NCI-H187 treated with DMSO at 0.1 percent for 48 hours (cell line): ENCODE measurements at places on chromosomes 16 and 17.

DNA sequence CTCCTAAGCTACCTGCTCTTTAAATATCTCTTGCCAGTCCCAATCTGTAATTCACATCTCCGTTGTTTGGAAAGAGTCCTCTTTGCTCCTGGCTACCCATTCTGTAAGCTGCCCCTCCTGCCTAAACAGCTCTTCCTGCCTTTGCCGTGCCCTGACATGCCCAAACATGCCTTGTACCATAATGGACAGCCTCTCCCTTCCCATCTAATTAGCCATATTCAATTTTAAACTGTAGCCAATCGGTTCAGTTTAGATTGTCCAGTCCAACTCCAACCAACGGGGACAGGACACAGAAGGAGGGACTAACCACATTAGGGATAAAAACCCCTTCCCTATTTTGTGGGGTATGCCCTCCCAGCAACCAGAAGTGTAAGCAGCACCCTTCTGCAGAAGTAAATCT, 30.6 kb upstream of the CLEC3A start:
- peak; percentile 9 for DNase-seq

DNA sequence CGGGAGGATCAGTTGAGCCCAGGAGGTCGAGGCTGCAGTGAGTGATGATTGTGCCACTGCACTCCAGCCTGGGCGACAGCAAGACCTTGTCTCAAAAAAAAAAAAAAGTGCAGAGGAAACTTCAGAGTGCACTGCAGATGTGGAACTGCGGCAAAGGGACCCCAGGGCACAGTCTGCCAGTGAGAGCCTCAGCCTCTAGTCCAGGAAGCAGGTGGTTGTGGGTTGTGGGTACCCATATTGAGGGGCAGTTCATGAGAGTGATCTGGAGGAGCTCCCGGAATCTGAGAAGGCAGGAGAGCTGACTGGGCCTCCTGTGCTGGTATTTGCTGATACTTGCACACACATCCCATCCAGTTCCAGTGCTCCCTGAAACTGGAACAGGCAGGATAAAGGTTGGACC, 13.1 kb downstream of the FOXN1 start:
- DNase-seq: no peak

GRCh38 chr16:83247767-83248372, 559.9 kb upstream of the HSBP1 start:
- DNase-seq: no peak

- no peak for DNase-seq
These were observed 20.5 kb downstream of the TMEM100 start for GRCh38 chr17:55702150-55702549.

DNA sequence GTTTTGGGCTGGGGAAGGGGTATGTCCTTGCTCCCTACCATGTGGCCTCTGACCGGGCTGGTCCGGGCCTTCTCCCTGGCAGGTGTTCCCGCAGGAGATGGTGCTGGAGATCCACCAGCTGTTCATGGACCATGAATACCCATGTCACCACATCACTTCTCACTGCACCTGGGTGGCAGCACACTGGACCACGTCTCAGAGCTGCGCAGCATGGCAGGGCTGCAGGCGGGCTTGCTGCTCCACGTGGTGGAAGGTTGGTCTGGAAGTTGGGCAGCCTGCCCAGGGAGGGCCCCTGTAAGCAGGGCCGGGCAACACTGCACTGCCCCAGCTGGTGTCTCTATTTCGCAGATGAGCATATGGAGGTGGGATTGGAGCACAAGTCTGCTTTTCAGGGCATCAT, 169.5 kb upstream of the ZNF267 start:
- no peak for DNase-seq

DNA sequence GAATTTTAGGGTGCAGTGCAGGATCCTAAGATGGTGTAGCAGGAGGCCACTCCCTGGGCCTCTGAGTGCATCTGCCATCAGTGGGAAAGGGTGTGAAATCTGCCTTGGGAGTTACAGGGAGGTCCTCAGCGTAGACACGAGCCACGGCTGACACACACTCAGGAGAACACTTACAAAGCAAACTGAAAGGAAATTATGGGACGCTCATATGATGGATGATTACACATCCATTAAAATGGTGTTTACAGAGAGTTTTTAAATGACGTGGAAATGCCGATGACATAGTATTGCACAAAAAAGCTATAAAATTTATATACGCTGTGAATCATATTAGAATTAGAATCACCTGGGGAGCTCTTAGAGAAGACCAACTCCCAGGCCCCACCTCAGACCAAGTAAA, 175.2 kb downstream of the CCDC182 start:
- DNase-seq: peak; percentile 74

DNA sequence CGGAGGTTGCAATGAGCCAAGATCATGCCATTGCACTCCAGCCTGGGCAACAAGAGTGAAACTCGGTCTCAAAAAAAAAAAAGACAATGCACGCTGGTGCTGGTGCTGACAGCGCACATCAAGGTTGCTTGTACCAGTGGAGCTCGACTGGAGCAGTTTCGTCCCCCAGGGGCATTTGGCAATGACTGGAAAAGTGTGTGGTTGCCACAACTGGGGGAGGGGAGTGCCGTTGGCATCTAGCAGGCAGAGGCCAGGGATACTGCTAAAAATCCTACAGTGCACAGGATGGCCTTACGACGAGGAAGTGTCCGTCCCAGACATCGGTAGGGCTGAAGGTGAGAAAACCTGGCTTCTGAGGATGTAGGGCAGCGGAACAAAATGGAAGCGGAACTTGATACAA, 2.4 kb downstream of the MEAK7 start:
- no peak for DNase-seq

DNA sequence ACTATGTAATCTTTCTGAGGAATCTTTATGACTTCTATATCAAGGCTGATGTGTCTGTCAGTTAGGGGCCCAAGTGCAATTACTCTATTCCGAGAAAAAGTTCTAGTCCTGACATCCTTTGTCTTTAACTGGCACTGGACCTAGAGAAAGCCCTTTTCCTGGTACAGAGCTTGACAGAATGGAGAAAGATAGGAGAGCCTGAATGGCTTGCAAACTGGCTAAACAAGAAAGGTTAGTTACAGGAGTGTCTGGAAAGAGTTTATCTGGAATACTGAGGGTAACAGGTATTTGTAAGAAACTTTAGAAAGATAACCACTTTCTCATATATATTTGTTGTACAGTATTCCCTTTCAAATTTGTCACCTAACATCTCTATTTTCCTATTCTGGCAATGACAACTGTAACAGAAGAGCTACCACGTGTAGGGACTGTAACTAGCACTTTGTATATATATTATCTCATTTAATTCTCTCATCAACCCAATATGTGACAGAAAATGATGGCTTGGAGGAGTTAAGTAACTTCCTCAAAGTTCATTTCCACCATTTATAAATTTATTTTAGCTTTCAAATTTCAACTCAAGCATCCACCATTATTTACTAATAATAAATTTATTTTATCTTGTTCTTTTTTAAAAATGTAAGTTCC, 97.4 kb upstream of the C17orf78 start:
- no peak for DNase-seq

- DNase-seq: peak; percentile 14
These were observed 11.4 kb upstream of the KREMEN2 start for GRCh38 chr16:2952679-2953078.

- DNase-seq: no peak
These were observed 67.9 kb downstream of the N4BP1 start for GRCh38 chr16:48542020-48542473.

DNA sequence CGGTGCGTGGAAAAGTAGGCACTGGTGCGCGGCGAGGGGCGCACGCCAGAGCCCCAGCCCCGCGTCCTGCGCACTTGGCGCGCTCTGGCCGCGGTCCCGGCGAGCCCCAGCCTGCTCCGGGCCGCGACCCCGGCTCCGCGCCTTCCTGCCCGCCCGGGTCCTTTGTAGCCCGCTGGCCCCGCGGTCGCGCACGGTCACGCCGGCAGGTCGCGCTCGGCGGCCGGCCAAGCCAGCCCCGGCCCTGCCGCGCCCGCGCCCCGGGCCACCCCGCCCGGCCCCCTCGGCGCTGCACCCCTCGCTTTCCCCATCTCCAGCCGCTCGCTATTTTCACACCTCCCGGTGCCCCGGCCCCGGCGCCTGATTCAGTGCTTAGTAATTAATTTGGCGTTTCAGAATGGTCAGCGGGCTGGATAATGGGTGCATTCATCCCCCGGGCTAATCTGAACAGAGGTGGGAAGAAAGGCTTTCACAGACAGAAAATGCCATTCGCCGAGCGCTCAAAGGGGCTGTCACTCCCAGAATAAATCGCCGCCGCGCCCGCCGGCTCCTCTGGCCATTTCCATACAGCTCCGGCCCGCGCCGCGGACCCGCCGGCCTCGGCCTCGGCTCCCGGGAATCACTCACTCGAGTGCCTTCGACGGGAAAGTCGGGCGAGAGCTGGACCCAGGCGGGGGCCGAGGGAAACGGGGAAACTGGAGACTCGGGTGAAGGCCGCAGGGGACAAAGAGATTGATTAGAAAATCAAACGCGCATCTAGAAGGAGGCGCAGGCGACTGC, 17.8 kb upstream of the NTN1 start:
- DNase-seq: no peak

- DNase-seq: no peak
These were observed 163.2 kb downstream of the SPECC1 start for GRCh38 chr17:20172376-20172775.

DNA sequence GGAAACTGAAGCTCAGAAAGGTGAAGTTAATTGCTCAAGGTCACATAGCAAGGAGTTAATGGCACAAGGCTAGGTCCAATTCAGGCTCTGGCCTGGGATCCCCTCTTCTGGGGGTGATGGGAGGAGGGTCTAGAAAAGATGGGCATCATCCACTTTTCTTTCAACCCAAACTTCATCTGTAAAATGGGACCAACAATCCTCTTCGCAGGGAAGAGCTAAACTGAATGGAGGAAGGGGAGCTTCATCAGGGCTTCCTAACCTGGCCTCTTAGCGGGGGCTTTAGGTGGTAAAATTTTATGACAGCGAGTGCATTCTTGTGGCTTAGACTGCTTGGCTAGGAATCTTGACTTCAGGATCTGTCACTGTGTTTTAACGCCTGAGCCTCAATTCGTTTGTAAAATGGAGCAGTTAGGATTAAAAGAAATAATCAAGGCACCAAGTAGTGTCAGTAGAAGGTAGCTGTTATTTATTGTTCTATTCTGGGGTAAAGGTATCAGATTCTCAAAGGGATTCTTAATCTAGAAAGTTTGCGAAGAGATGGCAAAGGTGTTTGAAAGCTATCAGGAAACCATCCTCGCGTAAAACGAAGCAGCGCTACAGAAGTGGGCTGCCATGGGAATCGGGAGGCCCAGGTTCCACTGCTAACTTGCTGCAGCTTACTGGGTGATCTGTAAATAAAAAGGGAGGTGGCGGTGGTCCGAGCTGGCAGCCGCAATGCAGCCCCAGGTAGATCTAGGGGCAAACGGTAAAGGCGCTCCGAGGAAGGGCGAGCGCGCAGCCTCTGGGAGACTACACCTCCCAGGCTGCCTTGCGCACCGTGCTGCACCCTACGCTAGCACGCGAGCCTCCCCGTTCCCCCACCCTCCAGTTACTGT, 1.5 kb upstream of the SRCAP start:
- no peak for DNase-seq

DNA sequence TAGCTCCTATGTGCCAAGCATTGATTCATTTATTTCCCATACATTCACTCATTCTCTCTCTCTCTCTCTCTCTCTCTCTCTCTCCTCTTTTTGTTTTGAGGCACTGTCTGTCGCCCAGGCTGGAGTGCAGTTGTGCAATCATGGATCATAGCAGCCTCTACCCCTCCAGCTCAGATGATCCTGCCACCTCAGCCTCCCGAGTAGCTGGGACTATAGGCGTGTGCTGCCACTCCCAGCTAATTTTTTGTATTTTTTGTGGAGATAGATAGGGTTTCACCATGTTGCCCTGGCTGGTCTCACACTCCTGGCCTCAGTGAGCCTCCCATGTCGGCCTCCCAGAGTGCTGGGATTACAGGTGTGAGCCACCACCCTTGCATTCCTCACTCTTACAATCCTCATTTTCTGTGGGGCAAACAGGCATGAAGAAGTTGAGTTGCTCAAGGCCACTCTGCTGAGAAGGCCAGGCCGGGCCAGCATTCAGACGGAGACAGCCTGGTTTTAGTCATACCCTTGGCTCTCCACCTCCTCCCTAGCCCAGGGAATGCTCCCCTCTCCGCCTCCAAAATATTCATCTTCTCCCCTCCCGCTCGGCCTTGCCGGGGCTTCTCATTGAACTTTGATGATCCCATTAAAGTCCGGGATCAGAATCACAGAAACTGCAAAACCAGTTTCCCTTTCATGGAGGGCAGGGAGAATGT, 765 bp upstream of the PRM2 start:
- DNase-seq: no peak

- no peak for DNase-seq
These were observed 4.1 kb upstream of the PITPNA start for GRCh38 chr17:1566505-1567199.

DNA sequence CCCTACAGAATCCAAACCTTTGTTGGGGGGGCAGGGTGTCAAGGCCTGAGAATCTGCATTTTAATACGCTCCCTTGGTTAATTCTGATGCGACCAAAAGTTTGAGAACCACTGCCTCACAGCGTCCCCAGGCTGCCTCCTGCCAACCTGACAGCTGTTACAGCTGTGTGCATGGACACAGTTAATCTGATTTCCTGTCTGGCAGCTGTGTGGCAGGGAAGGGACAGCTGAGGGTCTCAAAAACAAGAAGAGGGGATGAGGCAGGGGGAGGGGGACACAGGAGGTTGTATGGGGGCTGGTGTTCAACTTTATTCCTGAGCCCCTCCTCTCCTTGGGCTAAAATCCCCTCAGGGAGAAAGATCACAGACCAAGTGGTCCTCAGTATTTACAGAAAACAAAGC, 17.5 kb downstream of the HDAC5 start:
- DNase-seq: no peak

DNA sequence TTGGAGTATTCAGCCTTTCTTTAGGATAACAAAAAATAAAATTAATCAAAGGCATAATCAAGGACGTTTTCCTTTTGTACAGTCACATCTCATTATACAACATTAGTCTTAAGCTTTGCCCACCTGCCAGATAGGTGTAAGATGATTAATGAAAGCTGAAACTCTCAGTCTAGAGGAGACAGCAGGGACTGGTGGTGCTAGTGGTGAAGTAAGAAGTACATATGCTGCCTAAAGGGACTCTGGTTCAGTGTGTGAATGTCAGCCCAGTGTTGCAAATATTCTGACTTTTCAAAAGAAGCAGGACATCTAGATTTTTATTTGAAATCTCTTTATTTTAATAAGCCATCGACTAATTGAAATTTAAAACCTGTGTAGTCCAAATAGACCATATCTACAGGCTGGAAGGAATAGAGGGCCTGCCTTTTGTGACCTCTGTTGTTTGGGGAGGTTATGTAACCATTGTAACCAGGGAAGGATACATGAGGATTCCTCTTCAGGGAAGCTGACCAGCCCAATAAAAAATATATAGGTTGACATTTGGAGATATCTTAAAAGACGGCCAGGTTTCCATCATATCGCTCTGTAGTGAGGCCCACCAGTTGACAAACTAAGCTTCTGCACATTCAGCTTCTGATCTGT, 54.1 kb downstream of the FTO start:
- DNase-seq: no peak

GRCh38 chr17:66753126-66753920, 81.6 kb upstream of the CACNG5 start:
- no peak for DNase-seq
